ENCODE measurements at places on chromosomes 1 and 21.

- no peak for DNase-seq
These were observed 38.7 kb upstream of the EFHD2 start for GRCh38 chr1:15370781-15371520.

DNA sequence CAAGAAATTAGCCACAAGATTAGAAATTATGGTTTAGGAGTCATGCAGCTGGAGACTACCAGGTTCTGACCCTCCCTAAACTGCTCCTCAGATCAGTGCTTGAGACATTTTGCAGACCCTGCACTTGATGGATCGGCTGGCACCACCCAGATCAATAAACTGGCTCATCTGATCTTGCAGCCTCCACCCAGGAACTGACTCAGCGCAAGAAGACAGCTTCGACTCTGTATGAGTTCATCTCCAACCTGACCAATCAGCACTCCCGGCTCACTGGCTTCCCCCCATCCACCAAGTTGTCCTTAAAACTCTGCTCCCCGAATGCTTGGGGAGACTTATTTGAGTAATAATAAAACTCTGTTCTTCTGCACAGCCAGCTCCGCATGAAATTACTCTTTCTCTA is 40.0 kb downstream of the L1TD1 start:
- no peak for DNase-seq

GRCh38 chr1:190792873-190793272 is 315.2 kb upstream of the BRINP3 start:
- no peak for DNase-seq

DNA sequence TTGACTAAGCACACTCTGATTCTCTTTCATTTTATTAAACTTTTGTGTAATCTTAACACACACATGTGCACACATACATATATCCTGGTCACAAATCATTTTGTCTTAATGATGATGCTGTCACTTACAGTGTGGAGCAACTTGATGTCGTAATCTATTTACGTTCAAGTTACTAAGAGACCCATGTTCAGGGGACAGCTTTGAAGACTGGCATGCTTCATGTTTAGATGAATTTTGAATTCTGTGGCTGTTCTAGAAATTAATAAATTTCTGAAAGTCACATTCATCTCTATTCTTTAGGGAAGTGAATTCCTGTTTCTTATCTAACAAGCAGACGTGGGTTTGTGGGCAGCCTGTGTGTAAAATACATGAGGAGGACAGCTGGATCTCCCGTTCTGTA is 1637.8 kb downstream of the PLA2G4A start:
- DNase-seq, result no peak

- DNase-seq, result no peak
These were observed 307.2 kb downstream of the HHIPL2 start for GRCh38 chr1:222240536-222241181.

DNA sequence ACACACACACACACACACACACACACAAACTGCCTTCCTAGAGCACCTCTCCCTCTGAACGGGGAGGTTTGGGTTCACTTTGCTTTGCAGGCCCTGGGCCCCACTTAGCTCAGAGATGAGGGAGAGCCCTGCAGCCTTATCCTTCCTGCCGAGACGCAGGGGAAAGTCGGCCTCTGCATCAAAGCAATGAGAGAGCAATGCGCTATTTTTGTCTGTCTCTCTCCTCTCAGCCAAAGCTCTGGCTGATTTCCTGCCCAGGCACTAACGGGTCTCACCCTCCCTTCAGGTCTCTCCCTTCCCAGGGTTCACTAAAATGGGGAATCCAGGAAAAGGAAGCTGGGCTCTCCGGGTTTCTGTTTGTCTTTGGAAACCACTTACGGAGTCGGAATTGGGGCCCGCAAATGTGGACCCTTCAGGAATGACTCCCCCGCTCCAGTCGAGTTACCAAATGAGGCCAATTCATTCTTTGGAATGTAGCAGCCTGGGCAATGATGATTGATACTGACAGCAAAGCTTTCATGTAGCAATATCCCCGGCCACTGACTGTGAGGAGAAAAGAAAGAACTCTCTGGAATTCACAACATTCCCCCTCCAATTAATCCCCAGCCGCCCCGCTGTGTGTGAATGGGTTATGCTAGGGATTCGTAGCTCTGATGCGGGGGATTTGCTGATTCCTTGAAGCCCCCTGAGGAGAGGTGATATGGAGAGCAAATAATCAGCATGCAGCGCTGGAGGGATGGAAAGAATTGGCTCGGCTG is 61.5 kb upstream of the WLS start:
- no peak for DNase-seq

DNA sequence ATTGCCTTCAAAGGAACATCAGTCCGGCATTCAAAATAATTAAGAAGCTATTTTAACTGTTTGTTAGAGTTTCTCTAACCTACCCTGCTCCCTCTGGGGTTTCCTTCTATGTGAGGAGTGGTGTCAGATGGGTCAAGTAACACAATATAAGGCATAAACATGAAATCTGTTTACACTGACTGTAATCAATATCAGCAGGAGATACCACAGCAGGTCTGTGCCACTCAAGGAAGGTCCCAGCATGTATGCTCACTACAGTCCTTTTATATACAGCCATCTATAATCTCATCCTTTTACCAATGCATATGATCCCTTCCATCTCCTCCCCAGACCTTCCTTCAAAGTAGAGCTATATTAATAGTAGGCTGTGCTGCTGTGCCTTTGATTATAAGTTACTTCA is 25.4 kb downstream of the EEIG2 start:
- DNase-seq, result no peak

- no peak for DNase-seq
These were observed 2.9 kb downstream of the IPO13 start for GRCh38 chr1:43949678-43950077.

DNA sequence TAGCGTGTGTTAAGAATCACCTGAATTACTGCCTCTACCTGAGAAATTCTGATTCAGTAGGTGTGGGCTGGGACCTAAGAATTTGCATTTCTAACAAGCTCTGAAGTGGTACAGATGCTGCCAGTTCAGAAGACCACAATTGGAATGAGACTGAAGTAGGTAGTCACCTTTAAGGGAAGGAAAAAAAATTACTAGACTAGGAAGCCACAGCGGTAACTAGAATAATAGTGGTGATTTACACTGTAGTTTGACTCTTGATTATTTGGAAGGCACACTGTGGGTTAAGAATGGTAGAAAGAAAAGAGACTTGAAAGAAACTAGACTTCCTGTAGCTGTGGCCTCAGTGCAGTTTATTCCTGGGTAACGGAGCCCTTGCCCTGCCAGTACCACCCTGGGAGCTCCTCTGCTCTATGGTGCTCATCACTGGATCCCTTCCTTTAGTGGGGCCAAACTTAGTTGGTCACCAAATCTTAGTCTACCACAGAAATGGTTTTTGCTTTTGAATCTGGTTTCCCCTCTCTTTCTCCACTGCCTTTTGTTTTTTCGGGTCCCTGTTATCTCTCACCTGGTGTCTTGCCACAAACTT is 43.6 kb downstream of the ARID1A start:
- DNase-seq, result no peak

DNA sequence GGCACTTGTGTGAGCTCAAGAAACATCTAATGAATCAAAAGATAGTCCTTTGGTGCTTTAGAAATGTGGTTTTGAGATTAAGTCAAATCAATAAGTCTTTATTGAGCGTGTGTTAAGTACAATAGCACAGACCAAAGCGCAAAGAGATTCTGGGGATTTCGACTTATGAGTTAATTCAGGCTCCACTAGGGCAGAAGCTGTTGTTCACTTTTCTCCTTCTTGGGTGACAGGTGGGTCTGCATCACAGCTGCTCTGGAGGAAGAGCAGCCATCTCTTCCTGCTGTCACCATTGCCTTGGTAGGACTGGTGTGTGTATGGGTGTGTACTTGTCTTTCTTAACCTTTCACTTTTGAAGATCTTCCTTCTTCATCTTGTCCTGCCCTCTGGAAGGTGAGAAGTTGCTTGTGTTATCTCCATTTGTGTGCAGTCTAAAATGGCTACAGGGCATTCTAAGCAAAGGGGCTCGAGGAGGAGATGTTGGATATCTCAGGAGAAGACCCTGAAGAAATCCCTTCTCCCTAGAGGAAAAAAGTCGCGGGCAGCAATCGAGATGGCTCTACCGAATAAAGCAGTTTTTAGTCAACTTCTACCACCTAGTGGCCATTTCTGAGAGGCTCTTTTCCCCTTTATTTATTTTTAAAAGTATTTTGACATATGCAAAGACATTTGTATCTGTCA is 22.9 kb upstream of the DISC1 start:
- no peak for DNase-seq

GRCh38 chr1:52157582-52157981 is 15.7 kb downstream of the ZFYVE9 start:
- DNase-seq, result no peak

GRCh38 chr1:167512046-167512654 is 6.2 kb downstream of the CD247 start:
- no peak for DNase-seq

GRCh38 chr1:17119076-17119772 is at the start of gene PADI2:
Gene PADI2 (minus strand): TSS chr1:17119451. CDS start chr1:17119371, 80 bp downstream.
- DNase-seq, result no peak

DNA sequence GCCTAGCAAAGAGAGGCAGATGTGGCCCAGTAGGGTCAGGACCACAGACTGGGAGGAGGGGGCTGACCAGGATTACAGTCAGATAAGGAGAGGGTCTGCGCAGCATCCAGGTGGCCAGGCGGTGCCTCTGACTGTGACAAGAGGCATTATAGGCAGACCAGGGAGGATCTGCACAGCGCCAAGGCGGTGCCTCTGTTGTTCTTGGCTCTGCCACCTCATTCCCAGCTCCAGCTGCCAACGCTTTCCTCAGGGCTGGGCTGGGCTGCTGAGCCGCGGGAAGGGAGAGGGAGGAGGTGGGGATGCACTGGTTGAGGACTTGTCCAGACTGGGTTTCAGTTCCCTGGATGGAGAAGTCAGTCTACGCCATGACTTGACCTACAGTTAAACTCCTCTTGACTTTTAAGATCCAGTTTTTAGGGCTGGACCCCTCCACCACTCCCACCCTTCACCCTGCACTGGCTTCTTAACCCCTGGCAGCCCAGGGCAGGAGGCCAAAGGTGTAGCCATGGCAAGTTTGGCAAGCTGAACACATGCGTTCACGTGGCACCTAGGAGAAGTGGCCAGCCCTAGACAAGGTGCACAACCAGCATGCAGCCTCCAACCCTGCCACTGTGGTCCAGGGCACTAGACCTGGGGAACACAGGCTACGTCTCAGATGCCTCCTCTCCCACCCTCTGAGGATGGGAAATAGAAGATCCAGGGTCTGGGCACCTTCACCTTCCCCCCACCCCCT is 4.5 kb upstream of the CRABP2 start:
- no peak for DNase-seq

GRCh38 chr1:5992814-5993555 is 760 bp upstream of the NPHP4 start:
- no peak for DNase-seq

GRCh38 chr1:200415789-200416593 is 6.2 kb upstream of the ZNF281 start:
- no peak for DNase-seq

DNA sequence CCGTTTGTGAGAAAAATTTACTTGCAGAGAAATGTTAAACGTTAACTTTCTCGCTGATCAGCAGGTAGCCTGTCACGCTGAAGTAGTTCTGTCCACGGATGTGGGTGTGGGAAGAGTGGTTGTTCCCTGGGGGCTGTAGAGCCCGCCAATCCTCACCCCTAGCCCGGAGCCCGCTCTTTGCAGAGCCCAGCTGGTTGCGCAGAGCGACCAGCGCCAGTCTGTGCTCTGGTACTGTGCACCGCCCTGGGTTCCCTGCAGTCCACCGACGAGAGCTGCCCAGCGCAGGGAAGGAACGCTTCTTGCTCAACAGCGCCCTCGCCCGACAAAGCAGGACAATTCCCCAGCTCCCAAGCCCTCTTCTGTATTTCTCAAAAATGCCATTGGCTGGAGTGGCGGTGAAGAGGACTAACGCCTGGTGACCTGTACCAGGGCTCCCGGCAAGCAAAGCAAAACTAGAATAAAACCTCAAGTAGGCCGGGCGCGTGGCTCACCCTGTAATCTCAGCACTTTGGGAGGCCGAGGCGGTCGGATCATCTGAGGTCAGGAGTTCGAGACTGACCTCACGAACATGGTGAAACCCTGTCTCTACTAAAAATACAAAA is 3.3 kb downstream of the RIPPLY3 start:
- DNase-seq, result peak; percentile 20

- DNase-seq, result no peak
These were observed 2.4 kb downstream of the ELF3 start for GRCh38 chr1:202012544-202013478.

GRCh38 chr1:55559161-55559611 is 344.0 kb upstream of the USP24 start:
- no peak for DNase-seq

- no peak for DNase-seq
These were observed 5.9 kb upstream of the BRWD1 start for GRCh38 chr21:39319251-39319756.

DNA sequence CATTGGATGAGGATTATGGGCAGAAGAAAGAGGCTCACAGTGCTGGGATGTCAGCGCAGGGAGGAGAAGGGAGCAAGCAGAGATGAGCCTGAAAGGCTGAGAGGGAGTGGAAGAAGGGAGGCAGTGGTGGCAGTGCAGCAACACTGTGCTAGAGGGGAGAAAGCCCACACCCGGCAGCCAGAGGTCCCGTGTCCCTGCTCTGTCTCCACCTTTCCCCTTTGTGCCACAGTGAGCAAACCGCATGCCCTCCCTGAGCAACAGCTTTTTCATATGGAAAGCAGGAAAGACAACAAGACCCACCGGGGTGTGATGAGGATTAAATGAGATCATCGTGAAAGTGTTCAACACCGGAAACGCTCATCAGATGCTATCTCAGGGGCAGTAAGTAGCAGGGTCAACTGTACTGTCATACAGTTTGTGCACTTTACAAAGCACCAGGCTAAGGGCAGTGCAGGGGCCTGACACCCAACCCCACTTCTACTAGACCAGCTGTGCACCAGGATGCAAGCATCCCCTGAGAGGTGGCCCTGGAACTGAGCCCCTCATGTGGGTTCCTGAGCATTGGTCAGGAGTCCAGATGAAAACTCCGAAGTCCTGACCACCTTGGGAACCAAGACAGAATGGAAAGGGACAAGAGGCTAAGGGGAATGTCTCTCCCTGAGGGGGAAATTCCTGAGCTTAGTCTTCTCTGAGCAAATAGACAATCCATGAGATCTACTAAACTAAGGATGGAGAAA is 9.1 kb downstream of the NHLH1 start:
- no peak for DNase-seq

GRCh38 chr1:155125946-155126555 is 1.6 kb upstream of the EFNA1 start:
- DNase-seq, result no peak

DNA sequence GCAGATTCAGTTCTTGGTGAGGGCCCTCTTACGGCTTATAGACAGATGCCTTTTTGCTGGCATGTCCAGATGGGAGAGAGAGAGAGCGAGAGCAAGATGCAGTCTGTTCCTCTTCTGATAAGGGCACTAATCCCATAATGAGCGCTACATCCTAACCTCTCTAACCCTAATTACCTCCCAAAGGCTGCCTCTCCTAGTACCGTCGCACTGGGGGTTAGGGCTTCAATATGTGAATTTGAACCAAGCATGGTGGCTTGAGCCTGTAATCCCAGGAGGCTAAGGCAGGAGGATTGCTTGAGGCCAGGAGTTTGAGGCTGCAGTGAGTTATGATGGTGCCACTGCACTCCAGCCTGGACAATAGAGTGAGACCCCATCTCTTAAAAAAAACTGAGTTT is 10.5 kb upstream of the SDE2 start:
- DNase-seq, result no peak

GRCh38 chr1:195434566-195435203 is 1173.6 kb downstream of the KCNT2 start:
- DNase-seq, result no peak

- no peak for DNase-seq
These were observed 5.2 kb upstream of the PIK3C2B start for GRCh38 chr1:204499511-204500468.

GRCh38 chr1:108861566-108861965 is 4.7 kb upstream of the AKNAD1 start:
- DNase-seq, result no peak

GRCh38 chr21:15875286-15875685 is 145.5 kb downstream of the USP25 start:
- no peak for DNase-seq

Data from esophagus squamous epithelium (tissue), 5 donors.